ENCODE measurements at places on chromosomes 6 and 20.

GRCh38 chr20:35661053-35661452 lies 3.6 kb downstream of the CPNE1 start:
- no peak for DNase-seq

DNA sequence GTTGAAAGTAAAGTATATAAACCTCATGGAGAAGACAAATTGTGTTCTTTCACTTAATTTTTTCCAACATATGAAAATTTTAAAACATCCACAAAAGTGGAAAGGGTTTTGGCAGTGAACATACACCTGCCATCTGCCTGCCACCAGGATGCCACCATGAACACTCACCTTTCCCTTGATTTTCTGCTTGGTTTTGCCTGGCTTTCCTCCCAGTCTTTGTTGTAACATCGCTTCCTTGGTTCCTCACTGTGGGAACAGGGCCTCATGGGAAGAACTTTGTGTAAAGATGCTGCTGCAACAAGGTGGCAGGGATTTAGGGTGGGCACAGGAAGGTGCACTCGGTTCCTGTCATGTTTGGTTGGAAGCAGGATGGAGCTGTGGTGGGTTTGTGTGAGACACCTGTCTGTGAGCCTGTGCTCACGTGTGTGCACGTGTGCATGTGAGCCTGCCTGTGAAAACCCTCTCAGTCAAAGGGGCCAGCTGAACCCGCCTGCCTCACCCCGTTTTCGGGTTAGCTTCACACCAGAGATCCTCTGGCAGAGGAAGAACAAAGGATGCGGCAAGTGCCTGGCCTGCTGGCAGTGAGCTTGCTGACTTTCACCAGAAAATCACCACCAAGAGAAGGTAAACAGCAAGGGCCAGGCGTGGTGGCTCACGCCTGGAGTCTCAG lies 11.0 kb upstream of the RBM38 start:
- DNase-seq = no peak

DNA sequence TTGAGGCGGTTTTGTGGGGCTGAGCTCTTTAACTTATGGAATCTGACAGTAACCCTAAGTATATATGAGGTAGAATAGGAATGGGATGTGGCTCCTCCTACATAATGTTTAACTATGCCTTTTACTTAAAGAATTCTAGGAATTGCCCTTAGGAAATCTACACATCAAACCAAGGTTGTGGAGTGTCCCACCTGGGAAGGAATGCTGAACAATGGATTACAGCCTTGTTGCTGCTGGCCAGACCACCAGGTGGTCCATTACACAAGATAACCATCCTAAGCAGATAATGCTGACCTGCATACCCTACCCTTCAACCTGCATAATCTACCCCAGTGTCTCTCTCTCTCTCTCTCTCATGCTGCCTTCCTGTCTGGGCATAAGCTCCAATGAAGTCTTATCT lies 35.0 kb upstream of the SLC22A16 start:
- no peak for DNase-seq

DNA sequence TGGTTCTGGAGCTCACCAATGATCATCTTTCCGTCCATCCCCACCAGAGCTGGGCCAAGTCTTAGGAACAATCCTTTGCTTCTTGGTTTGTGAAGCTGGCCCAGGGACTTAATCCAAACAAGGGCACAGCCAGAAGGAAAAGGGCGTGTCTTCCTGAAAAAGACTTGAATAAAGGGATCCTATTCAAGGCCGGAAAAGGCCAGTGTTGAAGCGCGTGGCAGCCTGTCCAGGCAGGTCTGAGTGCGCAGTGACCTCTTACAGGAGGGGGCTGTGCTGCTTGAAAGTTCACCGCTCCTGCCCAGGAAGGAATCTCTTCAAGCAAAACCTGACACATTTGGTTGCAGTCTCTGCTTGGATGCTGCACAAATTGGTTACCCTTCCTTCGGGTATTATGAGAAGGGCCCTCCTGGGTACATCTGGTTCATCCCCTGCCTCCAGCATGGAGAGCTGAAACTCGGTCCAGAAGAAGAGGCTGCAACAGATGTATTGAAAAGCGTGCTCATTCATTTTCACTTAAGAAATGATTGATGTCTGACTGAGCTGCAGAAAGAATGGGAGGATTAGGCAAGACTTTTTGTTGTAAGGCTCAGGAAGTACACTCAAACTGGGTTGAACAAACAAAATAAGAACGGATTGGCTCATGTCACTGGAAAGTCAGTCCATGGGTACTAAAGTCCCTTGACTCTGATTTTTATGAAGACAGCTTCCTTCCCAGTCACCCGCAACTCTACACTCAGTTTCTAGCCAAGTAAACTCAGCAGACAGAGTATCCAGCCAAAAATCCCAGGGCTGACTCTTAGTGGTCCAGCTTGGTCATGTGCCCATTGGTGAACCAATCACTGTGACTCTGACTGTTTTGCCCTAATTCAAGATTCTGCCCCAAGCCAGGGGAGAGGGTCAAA lies 136.3 kb downstream of the TFAP2C start:
- DNase-seq = no peak

DNA sequence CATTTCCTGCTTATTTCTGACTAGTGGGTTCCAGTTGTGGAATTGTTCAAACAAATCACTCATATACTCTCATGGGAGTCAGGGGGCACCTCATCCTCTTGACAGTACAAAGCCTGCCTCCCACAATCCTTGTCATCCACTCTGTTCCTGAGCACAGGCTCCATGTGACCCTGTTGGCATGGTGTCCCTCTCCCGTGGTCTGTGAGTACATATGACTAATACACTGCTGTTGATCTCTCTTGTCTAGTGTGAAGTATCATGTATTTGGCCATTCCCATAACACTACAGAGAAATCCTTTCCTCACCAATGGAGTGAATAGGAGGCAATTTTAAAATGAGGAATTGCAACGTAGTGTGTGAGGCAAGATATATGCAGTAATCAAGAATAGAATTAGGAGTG lies 185.3 kb downstream of the OGFRL1 start:
- DNase-seq = no peak

GRCh38 chr6:120214088-120214499 lies 864.5 kb upstream of the MAN1A1 start:
- DNase-seq = no peak

DNA sequence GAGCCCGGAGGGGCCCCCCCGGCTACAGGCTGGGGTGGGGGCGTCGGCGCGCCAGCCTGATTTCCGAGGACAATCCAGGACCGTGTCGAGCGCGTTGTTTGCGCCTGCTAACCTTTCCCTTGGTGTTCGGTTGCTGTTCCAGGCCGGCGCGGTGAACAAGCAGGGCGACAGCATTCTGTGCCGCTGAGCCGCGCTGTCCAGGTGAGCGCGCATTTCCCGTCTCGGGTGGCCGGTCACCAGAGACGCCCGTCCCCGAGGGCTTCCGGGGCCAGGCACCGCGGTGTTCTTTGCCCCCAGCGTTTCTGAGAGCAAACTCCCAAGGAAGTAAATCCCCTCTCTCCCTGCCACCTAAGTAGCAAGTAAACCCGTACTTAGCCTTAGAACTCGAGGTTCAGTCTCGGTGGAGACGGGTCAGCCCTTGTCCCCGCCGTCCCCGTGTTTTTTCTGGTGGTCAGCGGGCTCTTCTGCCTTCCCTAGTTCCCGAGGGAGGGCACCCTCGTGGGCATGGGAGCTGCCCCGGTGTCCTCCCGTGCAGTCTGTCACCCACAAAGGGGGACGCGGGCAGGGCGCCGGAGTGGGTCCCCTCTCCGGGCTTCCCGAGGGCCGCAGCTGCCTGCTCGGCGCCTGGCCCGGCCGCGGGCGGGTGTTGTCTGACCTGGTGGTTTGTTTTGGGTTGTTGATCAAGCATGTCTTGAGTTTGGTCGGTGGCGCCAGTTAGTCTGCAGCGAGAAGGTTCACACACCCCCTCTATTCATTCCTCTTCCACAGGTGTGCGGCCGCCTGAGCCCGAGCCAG lies 1.5 kb downstream of the ID4 start:
- no peak for DNase-seq

- DNase-seq = peak; percentile 56
Observed at GRCh38 chr6:41705996-41706835, 29.2 kb downstream of the TFEB start.

DNA sequence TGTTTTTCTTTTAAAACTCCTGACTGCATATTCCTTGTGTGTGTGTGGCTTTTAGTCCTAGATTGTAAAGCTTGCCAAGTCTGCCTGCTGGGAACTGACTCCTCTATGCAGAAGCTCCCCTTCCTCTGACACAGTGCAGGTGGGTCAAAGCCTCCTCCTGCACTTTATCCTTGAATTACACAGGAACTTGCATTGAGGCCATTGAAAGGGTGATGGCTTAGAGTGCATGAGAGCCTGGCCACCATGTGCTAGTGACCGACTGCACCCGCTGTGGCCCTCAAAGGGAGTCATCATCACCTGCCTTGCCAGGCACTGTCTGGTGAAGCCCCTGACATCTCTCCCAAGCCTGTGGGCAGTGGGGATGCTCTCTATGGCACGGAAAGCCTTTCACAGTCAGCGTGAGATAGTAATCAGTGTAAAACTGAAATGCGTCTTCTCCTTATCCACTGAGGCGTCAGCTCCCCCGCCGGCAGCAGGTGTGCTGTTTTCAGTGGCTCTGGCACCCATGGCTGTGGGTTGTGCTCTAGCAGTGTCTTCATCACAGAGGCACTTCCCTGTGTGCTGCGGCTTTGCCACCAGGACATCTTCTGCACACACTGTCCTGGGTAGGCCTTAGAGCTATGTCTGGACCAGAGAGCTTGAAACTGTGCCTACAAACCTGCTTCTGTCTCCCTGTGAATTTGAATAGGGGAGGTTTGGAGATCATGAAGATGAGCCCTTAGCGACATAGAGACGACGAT lies 87.9 kb downstream of the THBS2 start:
- DNase-seq = no peak

DNA sequence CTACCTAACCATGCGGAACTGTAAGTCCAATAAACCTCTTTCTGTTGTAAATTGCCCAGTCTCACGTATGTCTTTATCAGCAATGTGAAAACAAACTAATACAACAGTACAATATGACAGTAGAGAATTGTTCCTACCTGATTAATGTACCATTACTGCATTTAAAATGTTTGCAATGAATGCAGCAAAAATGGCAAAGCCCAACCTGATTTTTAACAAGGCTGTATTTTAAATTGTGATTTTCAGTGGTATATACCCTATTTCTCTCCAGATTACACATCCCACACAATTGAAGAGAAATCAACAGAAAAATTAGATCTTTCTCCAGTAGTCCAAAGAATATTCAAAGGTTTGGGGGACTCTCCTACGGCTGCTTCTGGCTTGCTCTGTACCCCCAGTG lies 3.3 kb upstream of the PCSK2 start:
- DNase-seq = no peak

GRCh38 chr6:20696676-20697075 lies 162.4 kb downstream of the CDKAL1 start:
- DNase-seq = no peak

- DNase-seq = no peak
Observed at GRCh38 chr6:63537959-63538300, 34.4 kb upstream of the LOC128125822 start.

DNA sequence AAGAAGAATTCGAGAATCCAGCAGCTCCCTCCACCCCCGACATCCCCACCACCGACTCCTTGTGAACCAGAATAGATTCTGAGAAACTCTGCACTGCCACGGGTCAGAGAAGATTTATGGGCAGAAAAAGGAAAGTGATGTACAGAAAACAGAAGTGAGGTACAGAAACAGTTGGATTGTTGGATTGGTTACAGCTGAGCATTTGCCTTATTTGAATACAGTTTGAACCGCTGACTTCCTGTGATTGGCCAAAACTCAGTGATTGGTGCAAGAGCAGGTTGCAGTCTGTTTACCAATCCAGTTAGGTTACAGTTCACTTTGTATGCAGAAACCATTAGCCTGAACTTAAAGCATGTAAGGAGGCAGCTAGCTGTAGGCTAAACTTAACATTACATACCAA lies 131.2 kb upstream of the HDDC2 start:
- no peak for DNase-seq

DNA sequence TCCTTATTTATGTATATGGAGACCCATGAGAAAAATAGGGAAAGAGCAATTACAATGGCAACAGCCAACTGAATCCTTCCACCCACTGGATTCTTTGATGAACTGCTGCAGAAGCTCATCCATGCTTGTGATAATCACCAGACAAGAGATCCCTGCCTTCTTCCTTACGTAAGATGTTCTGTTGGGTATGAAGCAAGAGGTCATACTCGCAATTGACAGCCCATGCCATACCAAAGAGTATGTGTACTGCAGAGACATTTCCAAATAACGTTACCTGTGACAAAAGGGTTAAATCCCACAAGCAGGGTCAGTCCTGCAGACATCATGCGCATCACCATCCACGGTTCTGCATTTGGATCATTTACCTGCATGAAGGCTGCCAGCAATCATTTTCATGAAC lies 27.8 kb downstream of the ELOVL5 start:
- DNase-seq = no peak

DNA sequence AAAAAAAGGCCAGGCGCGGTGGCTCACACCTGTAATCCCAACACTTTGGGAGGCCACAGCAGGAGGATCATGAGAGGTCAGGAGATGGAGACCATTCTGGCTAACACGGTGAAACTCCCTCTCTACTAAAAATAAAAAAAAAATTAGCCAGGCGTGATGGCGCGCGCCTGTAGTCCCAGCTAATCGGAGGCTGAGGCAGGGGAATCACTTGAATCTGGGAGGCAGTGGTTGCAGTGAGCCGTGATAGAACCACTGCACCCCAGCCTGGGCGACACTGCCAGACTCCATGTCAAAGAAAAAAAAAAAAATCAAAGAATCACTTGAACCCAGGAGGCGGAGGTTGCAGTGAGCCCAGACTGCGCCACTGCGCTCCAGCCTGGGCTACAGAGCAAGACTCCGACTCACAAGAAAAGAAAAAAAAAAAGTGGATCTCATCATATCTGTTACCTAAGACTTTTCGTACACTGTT lies 4.2 kb downstream of the RBM39 start:
- DNase-seq = no peak

DNA sequence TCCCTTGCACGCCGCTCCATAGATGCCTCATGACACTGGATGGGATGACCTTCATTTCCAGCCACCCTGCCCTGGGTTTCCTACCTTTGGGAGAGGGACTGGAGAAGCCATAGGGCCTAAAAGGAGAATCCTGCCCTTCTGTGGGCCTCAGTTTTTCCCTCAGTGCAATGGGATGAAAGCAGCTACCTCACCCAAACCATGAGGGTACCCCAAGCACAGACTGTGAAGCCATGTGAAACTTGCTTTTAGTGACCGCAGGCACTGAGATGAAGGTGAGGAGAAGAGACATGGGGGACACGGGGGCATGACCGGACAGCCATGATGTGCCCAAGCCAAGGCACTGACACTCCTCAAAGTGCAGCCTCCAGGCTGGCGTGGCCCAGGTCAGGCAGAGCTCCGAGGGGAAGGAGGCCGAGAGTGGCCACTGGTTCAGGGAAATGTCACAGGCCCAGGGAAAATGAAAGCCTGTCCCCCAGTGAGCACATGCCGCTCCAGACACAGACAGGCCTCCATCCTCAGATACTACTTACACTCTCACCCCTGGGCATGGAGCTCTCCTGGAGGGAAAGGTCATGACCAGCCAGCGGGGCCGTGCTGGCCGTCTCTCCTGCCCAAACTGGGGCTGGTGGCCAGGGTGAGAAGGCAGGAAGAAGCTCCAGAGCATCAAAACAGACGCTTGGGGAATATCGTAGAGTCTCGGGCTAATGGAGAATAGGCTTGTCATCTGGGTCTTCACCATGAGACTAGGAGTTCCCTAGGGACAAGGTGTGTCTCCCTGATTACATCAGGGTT lies 116.2 kb downstream of the GRM4 start:
- no peak for DNase-seq

Measured in CD8-positive, alpha-beta T cell (primary cell).